Kasumi-1 (cell line): ENCODE measurements at places on chromosomes 3 and 15.

GRCh38 chr3:196694202-196694638 lies 17.8 kb downstream of the CEP19 start:
- peak; percentile 39 for DNase-seq

GRCh38 chr3:180478695-180479094 lies 123.3 kb upstream of the TTC14 start:
- DNase-seq = no peak

DNA sequence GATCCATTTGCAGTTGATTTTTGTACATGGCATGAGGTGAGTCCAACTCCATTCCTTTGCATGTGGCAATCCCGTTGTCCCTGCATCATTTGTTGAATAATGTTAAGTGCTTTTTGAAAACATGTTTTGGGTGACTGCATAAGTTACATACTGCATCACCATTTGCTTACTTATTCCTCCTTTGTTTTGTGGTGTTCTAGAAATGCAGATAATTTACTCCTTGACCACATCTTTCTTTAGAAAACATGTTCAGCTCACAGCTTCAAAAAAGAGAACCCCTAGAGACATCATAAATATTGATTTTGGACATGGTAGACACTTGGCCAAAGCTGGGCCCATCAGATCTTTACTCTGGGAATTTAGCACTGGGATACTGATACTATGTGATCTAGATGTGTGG lies 135.3 kb upstream of the DAZL start:
- DNase-seq = no peak

- DNase-seq = no peak
Observed at GRCh38 chr3:100060685-100061484, 53.4 kb downstream of the FILIP1L start.

- no peak for DNase-seq
Observed at GRCh38 chr3:74357881-74358280, 256.6 kb downstream of the CNTN3 start.

GRCh38 chr3:194602669-194603171 lies 30.5 kb downstream of the TMEM44 start:
- DNase-seq = no peak

- DNase-seq = no peak
Observed at GRCh38 chr3:158737976-158738615, 5.8 kb upstream of the RARRES1 start.

- DNase-seq = no peak
Observed at GRCh38 chr15:40420793-40421192, 15.2 kb downstream of the IVD start.

GRCh38 chr3:10366651-10367101 lies 45.8 kb upstream of the SEC13 start:
- peak; percentile 83 for DNase-seq

GRCh38 chr3:197532388-197532787 lies 23.4 kb downstream of the BDH1 start:
- DNase-seq = no peak

DNA sequence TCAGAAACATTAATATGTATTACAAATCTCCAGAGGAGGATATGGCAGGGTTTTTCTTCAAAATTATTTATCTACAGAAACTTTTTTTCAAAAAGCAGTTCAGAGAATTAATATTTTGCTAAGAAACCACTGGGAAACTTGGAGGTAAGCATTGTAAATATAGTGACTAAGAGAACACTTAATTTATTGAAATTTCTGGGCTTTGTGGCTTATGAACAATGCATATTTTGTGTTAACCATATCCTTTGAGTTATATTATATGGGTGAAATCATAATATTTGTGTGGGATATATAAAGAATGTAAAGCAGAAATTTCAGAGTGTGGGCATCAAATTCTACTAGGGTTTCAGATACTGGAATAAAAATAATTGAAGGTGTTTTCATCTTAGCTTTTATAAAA lies 1059.2 kb downstream of the ZPLD1 start:
- DNase-seq = no peak

GRCh38 chr15:31869686-31870307 lies 160.5 kb upstream of the CHRNA7 start:
- no peak for DNase-seq

DNA sequence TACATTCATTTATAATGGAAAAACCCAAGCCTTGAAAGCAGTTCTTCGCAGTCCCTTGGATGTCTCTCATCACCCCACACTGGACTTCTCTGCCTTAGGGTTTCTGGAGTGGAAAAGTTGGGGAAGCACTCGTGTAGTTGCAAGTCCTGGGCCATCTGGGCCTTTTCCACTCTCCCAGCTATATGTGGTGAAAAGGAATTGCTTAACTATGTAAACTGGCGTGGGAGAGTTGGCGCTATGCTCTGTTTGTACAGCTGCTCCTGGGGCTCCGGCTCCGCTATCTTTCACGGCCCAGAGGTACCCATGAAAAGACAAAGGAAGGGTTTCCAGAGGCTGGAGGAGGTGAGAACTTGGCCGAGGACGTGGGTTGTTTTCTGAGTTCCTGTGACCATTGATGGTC lies 81.1 kb upstream of the MYZAP start:
- no peak for DNase-seq

GRCh38 chr3:28678086-28678485 lies 329.5 kb upstream of the AZI2 start:
- DNase-seq = no peak

- no peak for DNase-seq
Observed at GRCh38 chr3:43366885-43367284, 80.5 kb downstream of the SNRK start.

DNA sequence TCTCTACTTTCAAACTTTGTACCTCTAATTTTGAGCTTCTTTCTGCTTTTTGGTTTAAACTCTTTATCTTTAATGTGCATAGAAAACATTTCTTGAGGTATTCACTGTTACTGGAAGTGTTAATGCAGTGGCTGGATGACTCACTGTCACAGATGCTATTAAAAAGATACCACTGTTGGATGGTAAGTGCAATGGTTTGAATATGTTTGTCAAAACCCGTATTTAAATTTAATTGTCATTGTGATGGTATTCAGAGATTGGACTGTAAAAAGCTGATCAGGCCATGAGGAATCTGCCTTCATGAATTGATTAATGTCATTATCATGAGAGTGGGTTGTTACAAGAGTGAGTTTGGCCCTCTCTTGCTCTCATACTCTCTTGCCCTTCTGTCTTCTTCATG lies 70.6 kb downstream of the AP4E1 start:
- DNase-seq = no peak

DNA sequence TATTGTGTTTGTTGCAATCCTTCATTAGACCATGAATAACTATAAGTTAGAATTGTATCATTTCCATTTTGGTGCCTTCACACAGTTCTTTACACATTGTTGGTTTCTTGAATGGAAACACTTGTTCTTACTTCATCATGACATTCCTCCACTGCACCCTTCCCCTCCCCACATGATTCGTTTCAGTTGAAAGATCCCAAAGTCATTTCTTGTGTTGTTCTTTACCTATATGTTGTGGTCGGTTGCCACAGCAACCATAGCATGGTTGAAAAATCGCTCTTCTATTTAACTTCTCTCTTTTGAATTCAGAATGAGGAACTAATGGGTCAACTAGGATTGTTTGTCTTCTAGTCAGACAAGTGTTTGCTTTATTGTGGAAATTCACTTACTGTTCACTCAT lies 103.3 kb downstream of the IL1RAP start:
- DNase-seq = peak; percentile 94

DNA sequence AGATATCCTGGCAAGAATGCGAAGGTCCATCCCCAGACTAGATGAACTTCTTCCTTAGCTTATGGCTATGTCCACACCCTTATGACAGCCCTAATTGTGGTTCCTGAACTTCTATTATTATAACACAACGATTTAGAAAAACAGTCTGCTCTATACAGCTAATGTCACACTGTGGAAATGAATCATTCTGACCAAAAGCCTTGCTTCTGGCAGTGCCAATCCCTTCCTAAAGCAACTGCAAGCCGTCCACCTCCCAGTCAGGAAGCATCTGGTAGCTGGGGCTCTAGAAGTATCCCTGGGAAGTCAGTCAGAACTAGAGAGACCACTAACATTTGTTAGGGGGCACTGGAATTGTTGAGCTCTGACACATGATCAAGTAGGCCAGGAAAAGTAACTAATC lies 45.0 kb downstream of the MYO5A start:
- peak; percentile 77 for DNase-seq

DNA sequence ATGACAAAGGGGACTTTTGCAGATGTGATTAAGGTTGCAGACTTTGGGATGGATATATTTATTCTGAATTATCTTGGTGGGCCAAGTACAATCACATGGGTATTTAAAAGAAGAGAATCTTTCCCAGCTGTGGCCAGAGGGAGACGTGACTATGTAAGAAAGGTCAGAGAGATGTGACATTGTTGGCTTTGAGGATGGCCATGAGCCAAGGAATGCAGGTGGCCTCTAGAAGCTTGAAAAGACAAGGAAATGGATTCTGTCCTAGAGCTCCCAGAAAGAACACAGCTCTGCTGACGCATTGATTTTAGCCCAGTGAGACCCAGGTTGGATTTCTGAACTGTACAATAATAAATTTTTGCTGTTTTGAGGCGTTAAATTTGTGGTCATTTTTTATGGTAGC lies 616.0 kb upstream of the TBL1XR1 start:
- no peak for DNase-seq

DNA sequence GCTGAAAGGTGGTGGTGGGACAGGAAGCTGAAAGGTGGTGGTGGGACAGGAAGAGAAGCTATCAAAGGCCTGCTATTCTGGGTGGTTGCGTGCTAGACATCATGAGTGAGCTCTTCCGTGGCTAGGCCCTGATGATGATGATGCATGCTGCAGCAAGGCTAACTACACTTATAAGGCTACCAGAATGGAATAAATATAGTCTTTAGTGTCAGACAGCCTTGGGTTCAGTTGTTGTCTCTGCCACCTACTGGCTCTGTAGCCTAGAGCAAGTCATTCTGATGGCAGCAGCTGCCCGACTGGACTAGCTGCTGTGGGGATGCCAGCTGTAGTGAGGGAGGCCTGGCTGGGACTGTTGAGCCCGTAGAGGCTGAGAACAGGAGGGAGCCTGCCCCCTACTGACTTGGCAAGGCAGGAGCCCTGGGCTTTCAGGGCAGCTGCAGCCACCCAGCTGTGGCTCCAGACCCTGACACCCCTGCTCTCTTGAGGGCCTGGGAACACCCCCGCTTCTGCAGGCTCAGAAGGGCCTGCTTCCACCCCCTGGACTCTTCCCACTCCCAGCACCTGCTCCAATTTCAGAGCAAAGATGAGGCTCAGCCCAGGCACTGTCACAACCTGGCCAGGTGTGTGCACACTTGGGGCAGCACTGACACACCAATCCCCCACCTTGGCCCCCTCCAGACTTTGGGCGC lies 21.4 kb upstream of the ZBED2 start:
- DNase-seq = no peak

- no peak for DNase-seq
Observed at GRCh38 chr3:168155303-168155702, 59.6 kb upstream of the GOLIM4 start.

GRCh38 chr3:156291272-156292123 lies 171.1 kb downstream of the KCNAB1 start:
- peak; percentile 50 for DNase-seq

GRCh38 chr3:152202976-152203626 lies 65.6 kb upstream of the MBNL1 start:
- peak; percentile 37 for DNase-seq

DNA sequence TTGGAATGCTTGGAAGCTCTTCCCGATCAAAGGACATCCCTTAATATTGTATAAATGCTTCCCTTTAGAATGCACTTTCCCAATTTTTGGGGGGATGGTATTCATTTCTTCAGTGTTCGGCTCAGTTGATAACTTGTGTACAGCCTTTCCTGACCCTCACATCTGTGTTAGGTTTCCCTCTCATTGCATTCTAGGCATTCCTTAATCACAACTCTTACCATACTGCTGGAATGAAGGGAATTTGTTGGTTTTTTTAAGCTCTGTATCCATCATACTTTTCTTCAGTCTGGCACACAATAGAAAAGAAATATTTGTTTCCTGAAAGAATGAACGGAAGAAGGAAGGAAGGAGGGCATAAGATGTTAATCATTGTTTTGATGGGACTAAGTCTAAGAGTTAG lies 119.5 kb downstream of the CHST2 start:
- DNase-seq = no peak

GRCh38 chr3:36403661-36404060 lies 23.4 kb downstream of the STAC start:
- no peak for DNase-seq

DNA sequence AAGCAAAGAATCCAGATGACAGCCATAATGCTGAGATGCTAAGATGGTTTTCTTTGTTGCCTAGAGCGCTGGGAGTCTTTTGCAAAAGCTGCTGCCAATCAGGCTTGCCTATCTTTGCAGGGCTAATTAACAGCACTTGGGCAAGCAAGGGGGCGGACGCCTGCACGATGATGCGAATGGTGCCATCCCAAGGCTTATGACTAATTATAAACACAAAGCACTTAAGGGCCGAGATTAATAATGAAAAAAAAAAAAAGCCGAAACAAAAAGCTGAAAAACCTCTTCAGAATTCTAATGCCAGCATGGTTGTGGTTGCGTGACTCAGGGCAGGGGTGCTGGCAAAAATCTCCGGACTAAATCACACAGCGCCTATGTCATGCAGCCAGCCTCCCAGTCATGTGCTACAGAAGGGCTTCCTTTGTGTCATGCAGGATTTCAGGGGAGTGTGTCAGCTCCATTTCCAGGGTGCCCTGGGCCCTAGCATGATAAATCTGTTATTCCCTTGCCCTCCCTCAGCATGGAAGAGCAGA lies 185.0 kb upstream of the ANKRD28 start:
- DNase-seq = no peak

- DNase-seq = no peak
Observed at GRCh38 chr15:33158366-33158765, 36.1 kb downstream of the FMN1 start.

- DNase-seq = no peak
Observed at GRCh38 chr3:171895291-171895690, 52.1 kb downstream of the TMEM212 start.

DNA sequence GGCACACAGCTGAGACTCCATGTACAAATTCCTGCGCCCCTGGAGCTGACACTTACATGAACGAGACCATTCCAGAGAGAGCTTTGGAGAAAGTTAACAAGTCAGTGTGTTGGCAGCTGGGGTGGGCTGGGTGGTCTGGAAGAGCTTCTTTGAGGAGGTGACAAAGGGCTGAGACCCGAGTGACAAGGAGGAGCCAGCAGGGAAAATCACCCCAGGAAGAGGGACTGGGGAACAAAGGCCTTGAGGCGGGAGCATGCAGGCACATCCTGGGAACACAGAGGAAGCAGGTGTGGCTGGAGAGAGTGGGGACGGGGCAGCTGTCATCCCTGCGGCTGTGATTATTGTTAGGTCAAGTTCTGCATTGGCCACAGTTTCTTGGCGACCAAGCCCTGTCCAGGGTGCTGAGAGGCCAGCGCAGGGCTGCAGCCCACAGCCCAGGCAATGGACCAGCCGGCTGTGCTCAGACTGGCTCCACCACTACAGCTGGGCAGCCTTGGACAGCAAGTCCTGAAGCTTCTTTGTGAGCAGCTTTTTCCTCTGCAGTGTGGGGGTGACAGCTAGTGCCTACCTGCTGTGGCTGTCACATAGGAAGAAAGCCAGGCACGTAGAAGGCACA lies 34.2 kb upstream of the PRR23E start:
- no peak for DNase-seq
